ENCODE measurements at places on chromosomes 2 and 18.

GRCh38 chr2:172438741-172439508 lies 11.5 kb downstream of the ITGA6 start:
- DNase-seq: no peak

- DNase-seq: no peak
Measured at GRCh38 chr2:128556633-128557032, 238.0 kb upstream of the HS6ST1 start.

DNA sequence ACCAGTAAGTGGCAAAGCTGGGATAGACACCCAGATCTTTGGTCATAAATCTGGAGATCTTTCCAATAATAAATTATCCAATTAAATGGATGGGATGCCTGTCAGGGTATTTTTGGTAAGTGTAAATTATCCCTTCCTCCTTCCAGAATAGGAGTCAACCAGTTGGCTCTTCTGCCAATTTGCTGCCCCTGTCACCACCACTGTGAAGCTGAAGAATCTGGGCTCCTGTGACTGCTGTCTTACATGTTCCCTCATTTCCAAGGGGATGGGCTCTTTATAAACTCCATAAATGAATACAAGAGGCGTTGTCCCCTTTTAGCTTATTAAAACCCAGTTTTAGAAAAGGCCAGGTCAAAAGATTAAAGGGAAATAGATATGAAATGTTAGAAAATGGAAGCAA lies 17.8 kb upstream of the BMP10 start:
- DNase-seq: no peak

GRCh38 chr2:202877699-202878098 lies 6.1 kb upstream of the ICA1L start:
- DNase-seq: no peak

- DNase-seq: no peak
Measured at GRCh38 chr2:26172189-26172870, 558 bp upstream of the GAREM2 start.

All from stimulated activated CD8-positive, alpha-beta memory T cell treated with anti-CD3 and anti-CD28 coated beads, Interleukin-12 subunit alpha, Interleukin-12 subunit beta, amount 100 ng/mL, for 1 hour (primary cell).